ENCODE measurements at places on chromosomes 2 and 18.

DNA sequence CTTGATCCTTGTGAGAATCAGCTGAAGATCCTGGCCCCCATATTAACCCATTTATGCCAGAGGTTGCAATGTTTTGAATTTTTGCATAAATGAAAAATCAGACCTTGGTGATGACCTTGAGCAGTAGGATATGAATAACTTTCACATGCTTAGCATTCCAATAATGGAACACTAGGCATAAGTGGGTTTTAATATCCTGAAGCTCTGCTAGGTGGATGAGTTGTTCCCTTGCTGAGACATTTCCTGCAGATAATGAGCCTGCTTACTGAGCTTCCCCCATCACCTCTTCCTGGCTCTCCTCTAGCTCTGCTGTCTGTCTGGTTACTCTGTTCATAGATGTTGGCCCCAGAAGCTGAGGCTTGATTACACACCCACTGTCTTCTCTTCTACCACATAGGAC, 25.5 kb upstream of the SEC11C start:
- DNase-seq = no peak

- DNase-seq = no peak
Observed at GRCh38 chr2:186913870-186914269, 64.9 kb upstream of the ZSWIM2 start.

- no peak for DNase-seq
Observed at GRCh38 chr2:20378891-20379519, 28.4 kb upstream of the PUM2 start.

- DNase-seq = no peak
Observed at GRCh38 chr2:47811668-47812067, 28.7 kb downstream of the MSH6 start.

GRCh38 chr18:10232062-10232461, 222.4 kb upstream of the APCDD1 start:
- no peak for DNase-seq

DNA sequence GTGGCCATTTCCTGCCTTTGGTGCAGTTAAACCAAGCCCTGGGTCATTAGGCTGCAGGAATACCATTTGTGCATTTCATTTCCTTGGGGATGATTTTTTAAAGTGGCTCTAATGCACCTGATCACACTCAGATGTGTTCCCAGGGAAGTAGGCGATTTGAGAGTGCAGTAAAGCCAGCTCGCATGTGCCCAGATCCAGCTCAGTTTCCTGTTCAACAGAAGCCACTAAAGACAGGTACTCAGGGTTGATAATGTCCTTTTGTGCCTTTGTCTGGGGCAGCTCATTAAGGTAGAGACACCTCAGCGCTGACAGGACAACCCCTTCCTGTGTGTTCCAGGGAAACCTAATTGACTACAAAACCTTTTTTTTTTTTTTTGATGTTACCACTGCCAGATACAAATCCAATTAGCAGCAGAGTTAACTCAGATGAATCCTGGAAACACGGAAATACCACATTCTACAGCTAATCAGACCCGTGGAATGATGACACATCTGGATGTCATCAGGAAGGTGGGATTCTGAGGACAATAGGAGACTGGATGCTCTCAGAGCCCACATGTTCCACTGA, 15.2 kb upstream of the CHRNA1 start:
- no peak for DNase-seq

GRCh38 chr2:126769118-126769517, 113.2 kb downstream of the GYPC start:
- DNase-seq = no peak

- no peak for DNase-seq
Observed at GRCh38 chr2:38244301-38244700, 132.8 kb downstream of the ATL2 start.

GRCh38 chr18:65477455-65477854, 273.4 kb upstream of the CDH7 start:
- DNase-seq = no peak

- DNase-seq = no peak
Observed at GRCh38 chr18:70920840-70921374, 632.1 kb downstream of the SOCS6 start.

DNA sequence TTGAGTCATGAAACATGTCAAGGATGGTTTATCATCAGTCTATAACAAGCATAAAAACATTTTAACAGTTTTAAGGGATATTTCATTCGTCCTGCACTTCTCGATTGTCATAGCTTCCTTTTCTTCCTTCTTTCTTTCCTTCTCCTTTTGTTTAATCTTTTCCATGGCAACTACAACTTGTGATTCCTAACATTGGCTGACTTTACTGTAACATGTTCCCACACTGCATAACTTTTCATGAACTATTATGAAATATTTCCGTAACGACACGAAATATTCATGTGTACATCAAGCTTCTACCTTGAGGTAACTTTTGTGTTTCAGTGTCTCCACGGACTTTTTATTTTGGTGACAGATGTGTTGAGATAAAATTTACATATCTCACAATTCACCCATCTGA, 134.4 kb downstream of the ACTR3 start:
- DNase-seq = no peak

DNA sequence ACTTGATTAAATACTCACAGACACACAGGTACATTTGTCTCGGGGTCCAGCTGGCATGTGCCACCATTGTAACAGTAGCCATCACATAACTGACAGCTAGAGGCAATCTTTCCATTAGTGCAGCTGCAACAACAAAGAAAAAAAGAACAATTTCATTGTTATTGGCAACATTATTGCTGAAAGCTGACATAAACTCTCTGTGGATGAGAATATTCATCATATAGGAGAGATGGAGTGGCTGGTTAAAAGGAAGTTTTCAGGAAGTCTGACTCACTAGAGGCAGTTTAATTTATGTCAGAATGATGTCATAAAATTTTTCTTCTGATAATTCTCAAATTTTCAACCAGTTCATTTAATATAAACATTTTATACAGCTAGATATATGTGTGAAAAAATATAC, 1490.0 kb upstream of the NXPH2 start:
- DNase-seq = no peak

GRCh38 chr2:200635251-200635650, 49.4 kb downstream of the AOX1 start:
- no peak for DNase-seq

DNA sequence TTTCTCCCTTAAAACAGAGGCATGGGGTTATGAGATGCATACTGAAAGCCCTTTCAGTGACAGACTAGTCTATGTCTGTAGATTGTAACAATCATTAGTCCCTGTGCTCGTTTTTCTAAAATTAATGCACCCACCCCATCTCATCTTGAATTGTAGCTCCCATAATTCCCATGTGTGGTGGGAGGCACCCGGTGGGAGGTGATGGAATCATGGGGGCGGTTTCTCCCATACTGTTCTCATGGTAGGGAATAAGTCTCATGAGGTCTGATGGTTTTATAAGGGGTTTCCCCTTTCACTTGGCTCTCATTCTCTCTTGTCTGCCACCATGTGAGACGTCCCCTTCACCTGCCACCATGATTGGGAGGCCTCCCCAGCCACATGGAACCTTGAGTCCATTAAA, 100.9 kb downstream of the AP1S3 start:
- DNase-seq = no peak

DNA sequence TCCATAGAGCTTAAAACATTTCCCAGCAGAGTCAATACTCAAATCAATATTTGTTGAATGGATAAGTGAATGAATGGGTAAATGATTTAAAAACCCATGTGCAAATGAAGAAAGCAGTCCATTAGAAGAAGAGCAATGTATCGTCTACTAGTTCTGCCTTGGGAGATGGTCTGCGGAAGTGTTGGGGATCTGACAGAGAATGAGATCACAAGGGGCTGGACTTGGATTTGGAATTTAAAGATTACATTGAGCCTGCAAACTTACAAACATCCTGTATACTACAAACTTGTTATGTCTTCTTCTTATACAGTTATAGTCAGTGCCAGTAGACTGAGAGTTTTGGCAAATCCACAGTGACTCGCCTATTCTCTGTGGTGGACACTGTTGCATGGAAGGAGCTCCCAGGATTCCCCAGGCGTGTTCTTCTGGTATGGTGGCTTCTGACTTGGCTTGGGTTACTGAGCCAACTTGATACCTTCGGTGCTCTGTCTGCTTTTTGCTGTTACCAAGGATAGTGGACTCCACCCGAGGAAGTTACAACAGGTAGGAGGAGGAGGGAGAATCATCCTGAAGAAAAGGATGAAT, 163.3 kb upstream of the SERPINE2 start:
- DNase-seq = no peak

GRCh38 chr2:238378230-238379095, 48.3 kb upstream of the ASB1 start:
- no peak for DNase-seq

DNA sequence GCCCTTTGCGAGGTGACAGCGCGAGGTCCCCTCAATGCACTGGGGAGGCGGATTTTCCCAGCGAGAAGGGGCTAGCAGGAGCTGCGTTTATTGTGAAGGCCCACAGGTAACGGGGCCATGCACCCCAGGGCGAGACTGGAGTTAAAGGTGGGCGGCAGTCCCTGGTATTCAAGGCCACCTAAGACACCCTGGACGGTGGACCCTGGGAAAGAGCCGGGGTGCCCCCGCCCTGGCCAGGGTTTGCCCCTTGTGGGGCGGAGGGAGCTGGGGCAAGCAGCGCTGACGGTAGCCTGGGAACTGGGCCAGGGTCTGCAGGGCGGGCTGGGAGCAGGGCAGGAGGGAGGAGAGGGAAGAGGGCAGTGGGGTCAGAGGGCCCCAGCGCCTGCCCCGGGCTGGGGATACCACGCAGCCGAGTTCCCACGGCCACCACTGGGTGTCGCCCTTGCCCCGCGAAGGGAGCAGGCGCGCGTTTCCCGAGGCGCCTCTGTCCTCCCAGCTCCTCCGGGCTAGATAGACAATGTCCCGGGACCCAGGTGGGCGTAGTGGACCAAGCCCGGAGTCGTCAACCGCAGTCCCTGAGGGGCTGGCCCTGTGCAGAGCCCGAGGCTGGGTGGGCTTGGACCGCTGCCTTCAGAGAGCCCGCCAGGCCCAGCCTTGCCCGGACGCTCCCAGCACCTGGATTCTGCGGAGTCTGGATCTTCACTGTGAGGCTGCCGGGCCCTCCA, 80.2 kb downstream of the SMAD4 start:
- peak; percentile 46 for DNase-seq

- no peak for DNase-seq
Observed at GRCh38 chr2:120845277-120845676, 109.6 kb downstream of the GLI2 start.

DNA sequence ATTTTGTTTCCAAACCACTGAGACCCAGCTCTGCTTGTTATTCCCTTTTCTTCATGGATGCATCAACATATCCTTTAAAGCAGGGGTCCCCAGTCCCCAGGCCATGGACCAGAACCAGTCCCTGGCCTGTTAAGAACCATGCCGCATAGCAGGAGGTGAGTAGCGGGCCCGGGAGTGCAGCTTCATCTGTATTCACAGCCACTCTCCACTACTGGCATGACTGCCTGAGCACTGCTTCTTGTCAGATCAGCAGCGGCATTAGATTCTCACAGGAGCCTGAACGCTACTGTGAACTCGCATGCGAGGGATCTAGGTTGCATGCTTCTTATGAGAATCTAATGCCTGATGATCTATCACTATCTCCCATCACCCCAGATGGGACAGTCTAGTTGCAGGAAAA, 1.6 kb upstream of the POLI start:
- DNase-seq = no peak

DNA sequence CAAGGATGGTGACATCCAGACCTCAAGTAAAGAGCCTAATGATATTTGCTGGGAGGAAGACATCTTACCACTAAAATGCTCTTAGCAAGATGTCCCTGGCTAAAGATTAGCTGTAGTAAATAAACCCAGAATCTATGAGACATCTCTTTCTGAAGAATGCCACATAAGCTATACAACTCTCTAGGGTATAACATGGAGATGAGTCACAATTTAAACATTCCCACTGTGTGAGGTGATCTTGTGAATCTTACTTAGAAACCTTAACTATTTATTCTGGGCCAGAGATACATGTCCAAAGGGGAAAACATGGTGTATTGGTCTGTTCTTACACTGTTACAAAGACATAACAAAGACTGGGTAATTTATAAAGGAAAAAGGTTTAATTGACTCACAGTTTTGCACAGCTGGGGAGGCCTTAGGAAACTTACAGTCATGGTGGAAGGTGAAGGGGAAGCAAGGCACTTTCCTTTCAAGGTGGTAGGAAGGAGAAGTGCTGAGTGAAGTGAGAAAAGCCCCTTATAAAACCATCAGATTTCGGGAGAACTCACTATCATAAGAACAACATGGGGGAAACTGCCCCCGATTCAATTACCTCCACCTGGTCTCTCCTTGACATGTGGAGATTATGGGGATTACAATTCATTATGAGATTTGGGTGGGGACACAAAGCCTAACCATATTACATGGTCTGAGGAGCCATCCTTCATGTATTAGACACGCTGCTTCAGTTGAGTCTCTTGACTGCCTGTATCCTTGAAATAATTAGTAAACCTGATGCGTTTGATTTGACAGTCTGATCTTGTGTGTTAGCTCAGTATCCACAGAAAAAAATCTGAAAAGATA, 17.1 kb downstream of the KRCC1 start:
- DNase-seq = no peak

GRCh38 chr2:198102120-198102519, 297.7 kb downstream of the PLCL1 start:
- DNase-seq = no peak

- no peak for DNase-seq
Observed at GRCh38 chr18:54671291-54671881, 80.3 kb downstream of the DYNAP start.

GRCh38 chr2:58981237-58981636, 740.1 kb upstream of the FANCL start:
- DNase-seq = no peak

DNA sequence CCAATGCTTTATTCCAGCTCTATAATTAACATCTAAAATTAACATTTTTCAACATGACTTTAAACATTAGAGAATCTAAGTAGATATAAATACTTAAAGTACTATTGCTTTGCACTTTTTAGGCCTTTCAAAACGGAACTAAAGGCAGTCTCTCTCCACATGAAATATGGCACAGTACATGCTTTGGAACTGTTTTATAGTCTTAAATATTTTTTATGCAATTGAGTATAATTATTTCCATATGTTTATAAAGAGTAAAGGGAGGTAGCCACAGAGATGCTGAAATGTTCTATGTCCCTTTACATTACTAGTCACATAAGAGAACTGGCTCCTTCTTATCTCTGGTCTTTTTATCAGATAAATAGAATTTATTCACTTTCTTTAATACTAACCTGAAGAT, 674.0 kb downstream of the PLCL1 start:
- DNase-seq = no peak

GRCh38 chr2:9820020-9820973, 23.0 kb upstream of the TAF1B start:
- DNase-seq = no peak

GRCh38 chr18:22483407-22483806, 65.7 kb upstream of the CTAGE1 start:
- no peak for DNase-seq
